ENCODE measurements at places on chromosomes 1 and 21.

GRCh38 chr1:110460253-110461220 lies 9.6 kb downstream of the PROK1 start:
- peak; percentile 78 for DNase-seq

DNA sequence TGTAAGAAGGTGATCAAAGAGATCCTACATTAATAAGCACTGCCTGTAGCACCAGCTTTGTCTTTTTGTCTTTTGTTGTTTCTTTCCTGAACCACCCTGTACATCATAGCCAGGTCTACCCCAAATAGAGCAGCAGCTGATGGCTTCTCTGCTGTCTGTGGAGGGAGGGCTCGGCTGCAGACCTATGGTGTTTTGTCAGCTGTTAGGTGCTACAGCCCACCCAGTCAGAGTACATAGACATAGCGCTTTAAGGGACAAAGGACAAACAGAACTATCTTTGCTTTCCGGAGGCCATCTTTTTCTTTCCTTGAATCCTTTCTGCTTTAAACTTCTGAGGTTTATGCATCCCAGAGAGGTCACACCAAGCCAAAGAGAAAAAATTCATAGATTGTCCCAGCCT lies 258.1 kb downstream of the ZNF648 start:
- no peak for DNase-seq

- no peak for DNase-seq
These were observed 141.4 kb upstream of the BEND5 start for GRCh38 chr1:48917901-48918603.

GRCh38 chr1:162276493-162276892 lies 100.2 kb downstream of the SPATA46 start:
- no peak for DNase-seq

DNA sequence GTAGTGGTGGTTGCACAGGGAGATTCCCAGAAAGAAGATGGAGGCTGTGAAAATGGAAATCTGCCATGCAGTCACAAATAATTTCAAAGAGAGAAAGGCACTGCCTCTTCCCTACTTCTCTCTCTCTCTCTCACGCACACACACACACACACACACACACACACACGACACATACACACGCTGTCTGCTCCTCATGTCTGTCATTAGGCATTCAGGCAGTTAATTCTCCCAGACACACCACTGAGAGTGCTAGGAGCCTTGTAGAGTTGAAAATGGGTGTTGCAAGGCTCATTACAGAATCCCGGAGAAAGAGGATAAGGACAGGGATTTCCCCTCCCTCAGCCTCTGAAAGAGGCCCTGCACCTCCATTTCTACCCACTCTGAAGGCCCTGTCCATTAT lies 47.8 kb upstream of the LRRN2 start:
- DNase-seq: no peak

- DNase-seq: no peak
These were observed 123.7 kb downstream of the DAB1 start for GRCh38 chr1:57300186-57300585.

DNA sequence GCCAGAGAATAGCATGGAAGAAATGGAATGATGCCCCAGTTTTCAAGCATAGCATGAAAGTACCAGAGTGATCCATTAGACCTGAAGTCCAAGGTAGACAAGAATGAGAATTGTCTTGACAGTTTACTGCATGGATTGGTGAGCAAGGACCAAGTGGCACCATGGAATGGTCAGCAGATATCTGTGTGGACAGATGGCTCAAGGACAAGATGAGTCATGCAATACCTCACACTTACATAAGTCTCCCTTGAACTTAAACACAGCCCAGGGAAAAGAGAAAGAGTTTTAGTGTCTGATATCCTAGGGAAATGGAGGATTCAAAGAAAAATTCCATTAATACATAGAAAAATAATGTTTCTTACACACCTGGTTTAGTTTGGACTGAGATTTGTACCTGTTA lies 195.2 kb downstream of the MRPL39 start:
- DNase-seq: no peak

DNA sequence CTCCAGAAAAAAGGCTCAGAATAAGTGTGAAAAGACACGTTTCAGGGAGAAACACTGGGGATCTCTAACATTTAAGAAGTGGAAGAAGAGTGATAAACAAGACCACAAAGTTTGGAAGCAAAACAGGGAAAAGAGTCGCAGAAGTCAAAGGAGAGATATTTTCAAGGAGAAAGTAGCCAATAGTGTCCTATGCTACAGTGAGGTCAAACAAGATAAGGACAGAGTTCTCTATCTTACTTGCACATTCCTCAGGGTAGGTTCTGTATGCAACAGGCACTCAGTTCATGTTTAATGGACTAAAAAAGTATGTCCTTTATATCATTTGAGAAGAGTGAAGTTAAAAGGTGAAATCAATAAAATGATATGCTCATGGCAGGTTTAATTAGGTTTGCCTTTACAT lies 13.8 kb upstream of the EDEM3 start:
- no peak for DNase-seq

GRCh38 chr1:115771847-115772457 lies 3.4 kb upstream of the CASQ2 start:
- DNase-seq: peak; percentile 85

DNA sequence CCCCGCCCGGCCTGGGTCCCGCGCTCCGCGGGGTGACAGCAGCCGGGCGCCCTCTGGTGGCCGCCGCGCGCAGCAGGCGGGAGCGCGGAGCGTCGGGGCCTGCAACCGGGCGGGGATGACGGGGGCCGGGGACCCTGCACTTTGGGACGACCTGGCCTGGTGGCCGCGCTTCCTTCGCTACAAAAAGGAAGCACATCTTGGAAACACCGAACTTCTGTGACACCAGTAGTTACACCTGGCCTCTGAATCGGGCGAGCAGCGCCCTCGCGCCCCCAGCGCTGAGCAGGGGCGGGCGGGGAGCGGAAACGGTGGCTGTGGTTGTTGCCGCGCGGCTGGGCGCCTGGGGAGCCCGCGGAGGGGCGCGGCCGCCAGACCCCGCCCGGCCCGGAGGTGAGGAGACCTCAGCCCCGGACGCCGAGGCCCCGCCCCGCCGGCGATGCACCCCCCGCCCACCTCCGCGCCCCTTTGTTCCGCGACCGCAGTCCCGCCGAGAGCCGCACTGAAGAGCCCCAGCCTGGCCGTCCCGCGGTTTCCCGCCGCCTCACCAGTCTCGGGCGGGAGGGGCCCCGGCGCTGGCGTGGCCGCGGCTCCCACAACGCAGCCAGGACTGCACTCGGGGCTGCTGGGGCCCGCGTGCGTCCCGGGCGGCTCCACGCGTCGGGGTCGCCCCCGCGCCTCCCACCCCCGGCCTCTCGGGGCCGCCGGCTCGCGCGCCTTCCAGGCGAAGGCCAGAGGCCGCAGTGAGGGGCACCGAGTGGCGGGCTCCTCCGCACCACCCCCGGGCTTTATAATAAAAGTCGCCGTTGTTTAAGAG lies 59.3 kb downstream of the H3-3A start:
- peak; percentile 82 for DNase-seq

DNA sequence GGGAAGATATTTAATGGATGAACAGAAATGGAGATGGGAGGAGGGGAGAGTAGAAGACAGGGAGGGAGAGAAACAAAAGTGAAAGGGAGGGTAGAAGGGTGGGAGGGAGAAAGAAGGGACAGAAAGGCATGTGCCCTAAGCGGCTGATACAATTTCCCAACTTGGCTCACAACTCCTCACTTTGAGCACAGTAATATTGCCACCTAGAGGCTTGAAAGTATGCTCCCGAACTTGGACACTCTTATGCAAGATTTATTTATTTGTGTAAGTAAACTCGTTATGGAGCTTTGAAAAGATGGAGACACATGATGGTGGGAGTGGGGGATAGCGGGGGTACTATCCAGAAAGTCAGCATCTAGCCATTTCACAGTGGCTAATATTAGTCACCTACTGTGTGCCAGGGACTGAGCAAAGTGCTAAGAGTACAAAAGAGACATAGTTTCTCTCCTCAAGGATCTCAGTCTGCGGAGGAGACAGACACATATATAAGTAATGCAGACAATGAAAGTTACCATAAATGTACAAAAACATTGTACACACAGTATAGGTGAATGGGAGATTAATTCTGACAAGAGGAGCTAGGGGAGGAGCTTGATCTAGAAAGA lies 189.7 kb downstream of the SEC16B start:
- peak; percentile 15 for DNase-seq
